ENCODE measurements at places on chromosomes 5 and 9.

- DNase-seq = no peak
These were observed 13.7 kb upstream of the MTAP start for GRCh38 chr9:21788752-21789151.

DNA sequence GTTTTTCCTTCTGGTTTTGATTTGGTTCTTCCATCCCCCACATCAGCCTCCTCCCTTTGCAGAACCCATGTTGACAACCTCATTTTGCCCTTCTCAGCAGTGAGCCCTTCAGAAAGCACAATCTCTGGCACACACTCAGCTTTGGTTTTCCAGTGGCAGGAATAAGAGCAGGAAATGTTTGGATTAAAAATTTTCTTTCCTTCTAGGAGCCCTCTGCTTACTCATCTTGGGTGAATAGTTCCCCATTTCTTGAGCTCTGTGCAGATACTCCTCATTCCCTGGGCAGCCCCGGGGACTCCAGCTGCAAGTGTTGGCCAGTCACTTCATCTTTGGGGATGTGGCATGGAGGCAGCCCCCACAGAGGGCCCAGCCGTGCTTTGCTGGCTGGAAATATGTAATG, 170.5 kb downstream of the NR3C1 start:
- DNase-seq = no peak

GRCh38 chr9:127405344-127406125, 8.6 kb downstream of the SLC2A8 start:
- no peak for DNase-seq

DNA sequence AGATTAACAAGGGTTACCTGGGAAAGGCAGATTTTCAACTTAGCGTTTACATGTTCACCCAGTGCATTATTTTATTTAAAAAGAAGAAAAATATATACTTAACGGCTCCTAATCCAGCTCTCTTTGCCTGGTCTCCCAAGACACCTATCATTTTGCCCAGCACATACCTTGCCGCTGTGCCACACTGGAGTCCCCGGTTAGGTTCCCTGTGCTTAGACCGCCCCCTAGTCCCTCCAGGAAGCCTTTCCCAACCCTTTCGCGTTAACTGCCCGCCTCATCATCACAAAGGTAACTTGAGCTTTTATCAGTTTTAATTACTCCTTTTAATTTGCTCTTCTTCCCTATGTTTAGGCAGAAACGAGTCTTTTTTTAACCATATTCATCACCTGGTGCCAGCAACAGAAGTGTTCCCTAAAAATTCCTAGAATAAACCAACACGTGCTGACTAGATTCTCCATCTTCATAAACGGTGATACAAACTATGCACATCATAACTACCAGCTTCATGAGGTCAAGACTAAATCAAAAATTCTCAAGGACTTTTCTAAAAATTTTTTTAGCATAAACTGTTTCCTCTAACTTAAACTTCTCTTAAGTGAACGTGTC, 19.7 kb downstream of the DNAJA1 start:
- no peak for DNase-seq

DNA sequence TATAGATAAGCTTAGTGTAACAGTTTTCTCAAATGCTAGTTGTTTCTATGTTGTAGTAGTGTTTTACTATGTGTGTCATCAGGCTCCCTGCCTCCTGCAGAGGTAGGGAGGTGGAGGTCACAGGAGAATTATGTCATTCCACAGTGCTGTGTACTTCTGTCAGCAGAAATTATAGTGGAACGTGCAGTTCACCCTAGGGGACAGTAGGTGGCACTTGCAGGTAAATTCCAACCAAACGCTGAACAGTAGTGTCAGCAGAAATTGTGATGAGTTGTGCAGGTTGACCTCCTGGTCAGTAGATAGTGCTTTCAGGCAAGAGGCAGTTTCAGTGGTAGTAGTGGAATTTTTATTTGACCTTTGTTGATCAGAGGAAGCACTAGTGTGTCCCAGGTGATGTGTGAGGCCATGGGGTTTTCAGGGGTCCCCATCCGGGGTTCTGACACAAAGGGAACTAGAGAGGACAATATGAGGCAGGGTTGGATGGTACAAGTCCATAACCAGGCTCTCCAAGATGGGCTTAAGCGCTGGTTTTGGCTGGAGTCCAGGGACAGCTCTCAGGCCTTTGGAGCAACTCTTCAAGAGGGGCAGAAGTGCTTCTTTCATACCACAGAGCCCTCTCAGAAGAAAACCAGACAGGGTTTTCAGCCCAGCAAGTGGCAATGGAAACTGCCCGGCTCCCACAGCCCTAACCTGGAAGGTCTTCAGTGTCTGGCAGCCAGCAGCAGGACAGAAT, 402.9 kb downstream of the CYLC2 start:
- DNase-seq = no peak

DNA sequence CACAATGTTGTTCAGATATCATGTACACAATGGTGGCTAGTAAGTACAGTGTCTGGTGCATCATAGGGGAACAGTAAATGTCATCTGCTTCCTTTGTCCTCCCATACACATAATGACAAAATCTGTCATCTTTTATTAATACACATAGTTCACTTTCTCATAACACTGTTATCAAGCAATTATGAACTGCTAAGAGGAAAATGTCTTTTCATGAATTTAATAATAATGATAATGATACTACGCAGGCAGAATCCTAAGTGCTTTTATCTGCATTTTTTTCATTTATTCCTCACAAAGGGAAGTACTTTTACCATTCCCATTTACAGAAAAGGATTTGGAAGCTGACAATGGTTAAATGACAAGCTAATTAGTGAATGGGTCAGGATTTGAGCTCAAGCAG, 35.7 kb downstream of the DPYSL3 start:
- no peak for DNase-seq

- DNase-seq = no peak
These were observed 52.6 kb downstream of the LMX1B start for GRCh38 chr9:126666155-126666803.

GRCh38 chr5:11863911-11864310, 40.3 kb downstream of the CTNND2 start:
- DNase-seq = no peak

- DNase-seq = no peak
These were observed 110.1 kb downstream of the MVB12B start for GRCh38 chr9:126436545-126437267.

DNA sequence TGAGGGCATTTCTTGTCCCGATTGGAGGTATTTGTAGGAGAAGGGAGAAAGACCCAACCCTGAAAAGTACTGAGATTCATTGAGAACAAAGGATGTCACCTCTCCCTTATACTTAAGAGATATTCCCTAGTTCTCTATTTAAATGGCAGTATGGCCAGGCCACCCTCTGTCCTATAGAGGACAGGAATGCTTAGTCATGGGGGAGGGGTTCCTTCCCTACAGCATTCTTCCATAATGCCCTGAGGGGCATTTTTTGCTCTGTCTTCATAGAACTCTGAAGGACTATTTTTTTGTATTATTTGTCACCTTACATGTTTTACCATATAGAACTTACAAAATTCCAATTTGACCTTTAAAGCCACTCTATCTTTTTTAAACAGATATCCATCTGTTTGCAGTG, 176.3 kb downstream of the TMEM161B start:
- DNase-seq = no peak

DNA sequence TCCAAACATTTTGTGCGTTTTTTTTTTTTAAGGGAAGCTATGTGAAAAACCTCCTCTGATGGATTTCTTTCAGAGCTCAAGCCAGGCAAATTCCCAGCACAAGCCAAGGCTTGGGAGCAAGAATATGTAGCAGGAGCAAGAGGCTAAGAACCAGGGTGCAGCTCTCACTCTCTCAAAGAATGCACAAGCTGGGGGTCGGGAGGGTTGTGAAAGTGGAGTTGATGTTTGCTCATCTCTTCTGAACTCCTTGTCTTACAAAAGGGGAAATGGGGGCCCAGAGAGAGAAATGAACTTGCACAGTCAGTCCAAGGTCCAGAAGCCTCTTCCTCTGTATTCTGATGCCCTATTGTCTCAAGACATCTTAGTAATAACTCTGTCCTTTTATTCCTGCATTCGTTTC, 7.7 kb upstream of the TRAF1 start:
- DNase-seq = no peak

- DNase-seq = no peak
These were observed 75.2 kb downstream of the GOLPH3 start for GRCh38 chr5:32098890-32099310.

DNA sequence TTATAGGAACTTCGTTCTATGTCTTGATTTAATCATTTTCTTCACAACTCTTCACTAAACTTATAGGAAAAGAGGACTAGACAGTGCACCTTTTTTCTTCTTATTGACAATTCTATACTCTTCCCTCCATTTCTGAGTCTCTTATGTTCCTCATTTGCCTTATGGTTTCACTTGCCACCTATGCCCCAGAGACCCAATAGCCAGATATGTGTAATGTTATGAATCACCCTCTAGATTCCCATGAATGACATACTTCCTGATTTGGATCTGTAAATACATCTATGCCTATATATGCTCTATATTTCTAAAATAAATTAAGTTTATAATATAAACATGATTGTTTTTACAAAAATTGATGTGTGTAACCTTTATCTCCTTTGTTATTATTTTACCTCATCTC, 514.1 kb upstream of the MEF2C start:
- no peak for DNase-seq

DNA sequence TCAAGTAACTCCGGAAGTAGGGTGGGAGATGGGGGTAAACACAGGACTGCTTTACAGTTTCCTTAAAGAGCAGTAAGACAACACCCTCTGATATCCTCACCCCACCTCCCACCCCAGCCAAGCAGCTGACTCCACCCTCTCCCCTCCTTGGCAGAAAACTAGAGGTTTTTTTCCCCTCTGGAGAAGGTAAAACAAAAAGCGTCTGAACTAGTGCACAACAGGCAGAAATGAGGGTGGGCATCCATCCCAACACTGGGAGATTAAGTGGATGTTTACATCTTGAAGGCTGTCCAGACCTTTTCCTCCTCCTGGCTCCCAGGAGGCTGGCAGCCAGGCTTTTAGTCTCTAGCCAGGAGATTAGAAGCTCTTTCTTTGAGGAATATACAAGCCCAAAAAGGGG, 13.9 kb upstream of the CTNNAL1 start:
- no peak for DNase-seq

DNA sequence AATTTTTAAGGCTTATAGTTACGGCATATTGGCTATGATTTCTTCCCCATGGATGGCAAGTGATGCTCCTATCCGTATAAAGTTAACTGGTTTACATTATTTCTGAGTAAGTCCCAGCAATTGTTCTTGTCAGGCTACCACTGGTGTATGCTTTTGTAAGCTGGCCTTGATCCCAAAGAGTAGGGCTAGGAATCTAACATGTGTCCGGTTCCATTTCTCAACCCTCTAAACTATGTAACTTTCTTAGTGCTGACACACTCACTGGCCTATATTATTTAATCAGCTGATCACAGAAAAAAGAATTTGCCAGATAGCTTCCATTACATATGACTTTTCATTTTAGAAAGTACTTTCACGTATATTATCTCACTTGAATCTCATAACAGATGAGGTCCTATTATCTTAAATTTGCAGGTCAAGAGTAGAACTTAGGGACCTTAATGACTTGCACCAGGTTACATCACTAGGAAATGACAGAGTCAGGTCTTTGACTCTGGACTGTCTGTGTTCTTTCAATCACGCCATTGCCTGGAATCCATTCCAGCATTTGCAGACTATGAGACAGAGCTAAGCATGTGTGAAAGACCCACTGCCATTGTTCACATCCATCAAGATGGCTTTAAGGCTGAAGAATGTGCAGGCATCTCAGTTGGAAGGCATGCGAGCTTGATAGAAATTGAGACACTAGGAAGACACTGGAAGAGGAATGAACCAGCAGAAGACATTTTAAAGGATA, 362.9 kb downstream of the ARRDC3 start:
- no peak for DNase-seq

GRCh38 chr9:135082536-135082935, 4.9 kb upstream of the OLFM1 start:
- no peak for DNase-seq

- no peak for DNase-seq
These were observed 74.9 kb upstream of the VCAN start for GRCh38 chr5:83396662-83397061.

- no peak for DNase-seq
These were observed 62.3 kb downstream of the GTF3C4 start for GRCh38 chr9:132732326-132733259.

- DNase-seq = no peak
These were observed 18.8 kb upstream of the KCNIP1 start for GRCh38 chr5:170484847-170485615.

- no peak for DNase-seq
These were observed 169.4 kb upstream of the ANKRD55 start for GRCh38 chr5:56402266-56403220.

- DNase-seq = no peak
These were observed 4.9 kb upstream of the NXNL2 start for GRCh38 chr9:88530051-88530450.

- no peak for DNase-seq
These were observed 208.3 kb upstream of the ITGA1 start for GRCh38 chr5:52579391-52579790.

GRCh38 chr5:129382921-129383672, 77.0 kb upstream of the ADAMTS19 start:
- DNase-seq = no peak
